ENCODE measurements at places on chromosomes 6 and 20.

DNA sequence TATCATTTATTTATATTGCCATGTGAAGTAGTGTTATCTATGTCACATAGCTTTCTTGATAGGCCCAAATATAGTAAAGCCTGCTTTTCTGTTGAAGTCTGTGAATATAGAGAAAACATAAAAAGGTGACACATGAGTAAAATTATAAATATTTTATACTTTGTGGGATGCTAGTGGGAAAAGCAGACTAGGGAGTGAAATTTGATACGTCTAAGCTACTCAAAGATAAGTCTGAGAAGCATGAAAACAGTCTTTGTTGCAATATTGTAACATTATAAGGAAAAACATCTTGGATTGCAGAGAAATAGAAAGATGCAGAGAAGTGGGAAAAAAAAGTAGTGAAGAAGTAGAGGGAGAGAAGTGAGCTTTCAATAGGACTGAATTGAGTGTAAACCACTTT, 75.4 kb downstream of the ZNF292 start:
- DNase-seq: no peak

DNA sequence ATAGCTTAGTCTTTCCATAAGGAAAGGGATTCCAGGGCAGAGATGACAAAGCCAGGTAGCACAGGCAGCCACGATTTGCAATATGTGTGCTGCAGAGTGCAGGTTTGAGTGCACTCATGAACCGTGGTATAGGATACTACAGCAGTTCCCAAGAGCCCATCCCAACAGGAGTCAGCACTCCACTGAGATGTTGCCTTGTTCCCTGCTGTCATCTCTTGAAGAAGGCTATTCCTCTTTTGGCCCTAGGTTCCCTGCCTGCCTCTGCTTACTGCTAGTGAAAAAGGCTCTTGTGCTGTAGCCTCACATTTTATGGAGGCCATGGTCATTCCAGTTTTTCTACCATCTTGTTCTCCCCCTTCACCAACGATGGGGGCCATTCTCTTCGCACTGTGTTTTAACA, 40.2 kb downstream of the RALY start:
- DNase-seq: no peak

- no peak for DNase-seq
Measured at GRCh38 chr6:54426995-54427394, 118.8 kb downstream of the TINAG start.

GRCh38 chr20:34452281-34452982, 63.8 kb upstream of the DYNLRB1 start:
- DNase-seq: no peak

GRCh38 chr20:61640131-61640870, 388.2 kb downstream of the CDH4 start:
- no peak for DNase-seq

- no peak for DNase-seq
Measured at GRCh38 chr6:167794161-167795157, 32.3 kb upstream of the AFDN start.

- DNase-seq: peak; percentile 46
Measured at GRCh38 chr6:30689022-30689865, 1.5 kb downstream of the NRM start.

DNA sequence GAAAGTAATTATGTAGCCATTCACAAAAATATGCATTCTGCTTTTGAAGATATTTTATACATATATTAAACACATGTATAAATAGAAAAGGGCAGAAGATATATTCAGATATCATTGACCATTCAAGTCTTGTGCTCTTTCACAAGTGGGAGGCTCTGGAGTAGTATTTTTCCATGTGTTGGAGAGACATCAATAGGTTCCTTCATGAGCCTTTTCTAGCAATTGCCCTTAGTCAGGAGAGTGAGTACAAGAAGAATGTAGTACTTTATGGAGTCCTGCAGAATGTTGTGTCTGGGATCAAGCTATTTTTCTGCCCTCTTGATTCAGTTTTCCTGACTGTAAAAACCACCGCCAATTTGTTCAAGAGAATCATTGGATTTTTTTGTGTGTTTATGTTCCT, 117.9 kb downstream of the LRRC1 start:
- DNase-seq: no peak
